ENCODE measurements at places on chromosomes 13 and 19. TPM values are rescaled to one million over a fixed set of nuclear protein-coding genes. Genes with fewer than 3 reads are reported as not detected.

AXL gene
- total RNA-seq: 156 TPM

ISOC2 gene
- 120 TPM for total RNA-seq

DNAAF3 gene
- 1.6 TPM for total RNA-seq

CYP4F8 gene
- total RNA-seq: not detected

ATCAY gene
- not detected for total RNA-seq

POGLUT2 gene
- total RNA-seq: 22.5 TPM
